ENCODE measurements at places on chromosomes 3 and 15.

GRCh38 chr3:39408493-39409372 is 2.2 kb downstream of the RPSA start:
- DNase-seq = no peak

DNA sequence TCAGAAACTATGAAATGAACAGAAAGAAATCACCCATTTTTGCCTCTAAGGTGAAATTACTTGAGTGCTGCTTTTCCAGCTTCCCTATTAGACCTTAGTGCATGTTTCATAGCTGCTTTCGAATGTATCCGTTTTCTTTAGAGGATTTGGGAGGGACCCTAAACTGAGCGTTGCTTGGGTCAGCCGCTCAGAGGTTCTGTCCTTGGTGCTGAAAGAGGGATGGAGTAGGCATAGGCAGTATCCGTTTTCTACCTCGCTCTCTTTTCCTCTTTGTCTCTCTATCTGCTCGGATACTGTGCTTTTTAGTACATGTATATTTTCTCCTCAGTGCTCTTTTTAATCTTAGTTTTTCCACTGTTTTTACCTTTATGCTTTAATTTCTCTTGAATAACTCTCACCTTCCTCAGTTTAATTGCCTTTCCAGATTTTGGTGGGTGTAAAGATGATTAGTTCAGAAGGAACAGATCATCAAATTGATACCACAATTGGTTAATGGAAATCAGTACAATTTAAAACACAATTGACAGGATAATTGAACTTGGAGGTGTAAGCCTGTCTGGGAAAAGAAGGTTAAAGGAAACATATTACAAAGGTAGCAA is at the start of gene DRD3:
Gene DRD3 (minus strand): TSS at position 283 of the 599 bp plus-strand sequence. CDS start 7,060 bp downstream, outside the sequence.
- no peak for DNase-seq

DNA sequence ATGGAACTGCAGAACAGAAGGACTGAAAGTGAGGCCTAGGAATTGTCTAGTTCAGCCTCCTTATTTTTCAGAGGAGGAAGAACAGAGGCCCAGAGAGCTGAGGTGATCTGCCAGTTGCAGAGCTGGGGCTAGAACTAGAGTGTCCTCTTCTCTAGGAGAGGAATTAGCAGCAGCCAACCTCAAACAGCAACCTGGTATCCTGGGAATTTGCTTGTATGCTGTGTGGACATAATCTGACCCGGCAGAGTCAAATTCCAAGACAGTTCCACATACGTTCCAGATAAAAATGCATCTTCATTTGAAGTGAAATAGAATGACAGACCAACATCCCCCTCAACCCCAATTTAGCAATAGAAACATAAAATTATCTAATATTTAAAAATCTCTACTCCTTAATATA is 13.5 kb upstream of the TSC22D2 start:
- DNase-seq = no peak

GRCh38 chr15:70199540-70200410 is 102.1 kb upstream of the TLE3 start:
- DNase-seq = no peak

GRCh38 chr3:174596447-174596982 is 262.6 kb upstream of the NAALADL2 start:
- DNase-seq = no peak

- DNase-seq = no peak
Observed at GRCh38 chr15:64009241-64009640, 37.0 kb downstream of the DAPK2 start.

GRCh38 chr15:101495334-101496197 is 6.1 kb upstream of the PCSK6 start:
- no peak for DNase-seq

- DNase-seq = no peak
Observed at GRCh38 chr15:64369078-64369607, 12.1 kb downstream of the PCLAF start.

- no peak for DNase-seq
Observed at GRCh38 chr3:33491721-33492120, 51.5 kb upstream of the UBP1 start.

DNA sequence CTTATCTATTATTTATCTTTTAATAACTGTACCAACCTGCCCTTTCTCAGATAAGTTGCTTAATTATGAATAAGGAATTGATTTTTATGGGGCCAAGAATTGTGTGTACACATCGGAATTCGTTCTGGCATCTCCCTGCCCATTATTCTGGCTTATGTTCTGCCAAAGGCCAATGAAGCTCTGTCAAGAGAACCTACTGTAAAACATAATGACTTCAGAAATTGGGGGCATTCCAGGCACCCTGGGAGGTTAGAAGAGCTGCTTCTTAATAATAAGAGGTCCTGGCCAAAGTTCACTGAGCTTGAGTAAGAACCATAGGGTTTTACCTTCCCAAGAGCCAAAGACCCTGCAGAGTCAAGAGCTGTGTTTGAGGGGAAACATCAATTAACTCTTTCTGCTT is 261.7 kb downstream of the SLC9A9 start:
- DNase-seq = no peak

DNA sequence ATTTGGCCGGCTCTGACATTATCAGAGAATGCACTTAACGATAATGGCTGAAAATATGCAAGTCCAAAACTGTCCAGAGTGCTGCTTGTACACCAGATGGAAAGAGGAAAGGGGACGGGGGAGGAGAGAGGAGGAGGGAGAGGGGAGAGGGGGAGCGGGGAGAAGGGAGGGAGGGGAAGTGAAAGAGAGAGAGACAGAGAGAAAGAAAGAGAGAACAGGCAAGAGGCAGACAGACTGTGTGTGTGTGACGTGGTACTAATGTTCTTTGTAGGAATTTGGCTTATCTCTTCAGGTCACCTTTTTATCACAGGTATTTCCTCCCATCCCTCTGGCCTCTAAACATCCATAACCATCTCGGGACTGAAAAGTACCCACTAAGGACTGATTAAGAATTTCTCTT is 75.1 kb upstream of the LMOD3 start:
- no peak for DNase-seq

DNA sequence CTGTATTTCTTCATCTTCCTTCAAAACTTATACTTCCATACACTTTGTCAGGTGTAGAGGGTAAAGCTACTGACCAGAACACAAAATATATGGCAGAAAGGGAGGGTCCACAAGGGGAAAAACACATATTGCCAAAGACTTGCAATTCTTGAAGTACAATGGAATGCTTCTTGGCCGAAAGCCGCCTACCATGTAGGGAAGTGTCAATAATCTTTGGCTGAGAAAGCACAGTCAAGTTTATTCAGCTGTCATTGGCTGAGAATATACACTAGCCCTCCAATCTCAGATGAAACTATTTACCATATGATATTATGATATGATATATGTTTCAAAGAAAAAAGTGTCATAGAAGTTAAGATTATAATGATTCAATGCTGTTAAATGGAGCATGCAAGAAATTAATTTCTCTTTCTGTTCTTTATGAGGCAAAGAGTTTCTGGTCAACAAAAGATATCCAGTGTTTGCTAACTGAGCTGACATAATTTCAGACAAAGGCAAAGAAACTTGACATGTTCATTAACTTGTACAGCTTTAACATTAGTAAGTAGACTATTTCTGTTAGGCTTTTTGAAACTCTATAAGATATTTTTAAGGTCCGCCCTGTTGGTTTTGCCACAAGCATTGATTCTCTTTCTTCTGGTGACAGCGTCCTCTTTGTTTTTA is 89.0 kb upstream of the LPP start:
- DNase-seq = no peak

- no peak for DNase-seq
Observed at GRCh38 chr3:77380136-77380535, 340.2 kb downstream of the ROBO2 start.

DNA sequence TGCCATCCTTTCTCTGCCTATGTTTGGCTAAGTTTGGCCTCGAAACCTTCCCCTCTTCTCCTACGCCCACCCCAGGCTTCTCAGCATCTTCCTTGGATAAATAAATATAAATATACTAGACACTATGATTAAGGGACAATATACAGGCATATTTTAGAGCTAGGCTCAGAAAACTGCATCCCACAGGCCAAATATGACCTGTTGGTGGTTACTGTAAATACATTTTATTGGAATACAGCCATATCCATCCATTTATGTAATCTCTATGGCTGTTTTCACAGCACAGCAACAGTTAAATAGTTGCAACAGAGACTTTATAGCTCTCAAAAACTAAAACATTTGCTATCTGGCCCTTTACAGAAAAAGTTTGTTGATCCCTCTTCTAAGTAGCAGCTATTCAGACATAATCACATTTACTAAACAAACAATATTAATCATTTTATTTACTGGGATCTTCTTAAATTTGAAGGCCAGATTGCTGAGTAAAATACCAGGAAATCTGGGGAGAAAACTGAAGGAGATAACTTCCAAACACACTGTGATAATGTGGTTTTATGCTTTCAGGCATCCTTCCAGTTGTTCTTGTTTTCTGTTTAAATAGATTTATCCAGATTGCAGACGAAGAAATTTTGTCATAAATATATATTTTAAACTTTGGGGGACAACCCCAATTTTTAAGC is 269.7 kb upstream of the THRB start:
- DNase-seq = no peak

GRCh38 chr3:134459562-134459961 is 26.2 kb downstream of the ANAPC13 start:
- DNase-seq = no peak

DNA sequence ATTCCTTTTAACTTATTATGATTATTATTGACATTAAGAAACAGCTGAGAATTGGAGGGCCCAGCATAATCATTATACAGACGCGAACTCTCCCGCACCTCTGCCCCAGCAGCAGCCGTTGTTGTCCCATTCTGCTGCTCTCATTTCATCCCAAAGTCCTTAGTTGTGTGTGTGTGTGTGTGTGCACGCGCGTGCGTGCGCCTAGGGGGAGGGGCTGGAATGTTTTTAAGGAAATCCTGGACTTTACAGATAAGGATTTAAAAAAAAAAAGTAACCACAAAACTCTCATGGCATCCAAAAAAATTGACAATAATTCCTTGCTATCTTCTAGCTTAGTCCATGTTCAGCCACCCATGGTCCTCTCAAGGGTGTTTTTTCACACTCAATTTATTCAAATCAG is 134.2 kb downstream of the WNT7A start:
- no peak for DNase-seq

GRCh38 chr3:143382816-143383215 is 263.2 kb downstream of the CHST2 start:
- no peak for DNase-seq

DNA sequence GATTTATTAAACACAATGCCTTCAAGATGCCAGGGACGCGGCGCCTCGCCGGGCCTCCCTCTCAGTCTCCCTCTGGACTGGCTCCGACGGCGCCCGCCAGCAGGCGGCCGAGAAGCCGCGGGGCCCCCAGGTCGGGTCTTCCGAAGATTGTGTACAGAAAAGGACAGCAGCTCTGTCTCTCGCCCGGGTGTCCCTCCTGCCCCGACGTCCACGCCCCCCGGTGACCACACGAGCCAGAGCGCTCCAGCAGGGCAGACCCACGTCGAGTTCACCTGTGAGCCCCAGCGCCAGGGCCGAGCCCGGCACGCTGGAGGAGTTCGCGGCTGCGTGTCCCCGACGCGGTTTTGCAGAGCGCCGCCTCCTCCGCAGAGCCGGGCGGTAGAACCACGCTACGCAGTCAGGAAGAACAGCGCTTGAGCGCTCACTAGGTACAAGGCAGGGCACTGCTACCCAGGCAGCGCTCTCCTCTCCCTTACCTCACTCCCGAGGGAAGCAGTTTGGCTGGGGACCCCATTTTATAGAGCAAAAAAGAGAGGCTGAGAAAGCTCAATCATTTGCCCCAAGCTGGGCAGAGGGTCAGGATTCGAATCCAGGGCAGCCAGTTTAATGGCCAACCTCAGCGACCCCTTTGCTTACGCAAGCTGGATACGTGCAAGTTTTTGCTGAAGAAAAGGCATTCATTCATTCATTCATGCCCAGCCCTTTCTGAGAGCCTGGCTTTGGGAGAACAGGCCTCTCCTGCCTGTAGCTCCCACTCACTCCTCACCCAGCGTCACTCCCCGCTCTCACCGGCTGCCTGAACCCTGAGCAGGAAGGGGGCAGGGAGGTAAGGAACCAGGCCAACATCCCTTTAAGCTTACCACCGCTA is 3.0 kb upstream of the TLE3 start:
- DNase-seq = peak; percentile 43

- no peak for DNase-seq
Observed at GRCh38 chr15:29396176-29396811, 126.7 kb upstream of the NSMCE3 start.

- DNase-seq = no peak
Observed at GRCh38 chr3:138442433-138442832, 8.0 kb downstream of the ESYT3 start.

- no peak for DNase-seq
Observed at GRCh38 chr15:76196269-76197231, 114.7 kb downstream of the ETFA start.

DNA sequence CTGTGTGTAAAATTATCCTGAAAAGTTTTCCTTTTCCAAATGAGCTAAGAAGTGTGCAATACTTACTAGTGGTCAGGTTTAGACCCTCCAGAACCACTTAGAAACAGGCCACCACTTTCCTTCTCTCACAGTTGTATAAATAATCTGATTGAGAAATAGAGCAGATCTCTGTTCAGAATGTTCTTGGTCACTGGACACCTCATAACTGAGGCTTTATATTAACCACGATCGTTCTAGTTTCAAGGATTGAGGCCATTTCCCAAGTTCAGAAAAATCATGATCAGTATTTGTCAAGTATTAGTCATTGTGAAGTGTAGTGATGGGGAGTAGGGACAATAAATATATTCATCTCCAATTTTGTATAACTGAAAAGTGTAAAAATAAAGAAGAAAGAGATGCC is 1.0 kb upstream of the MAP3K13 start:
- DNase-seq = no peak

DNA sequence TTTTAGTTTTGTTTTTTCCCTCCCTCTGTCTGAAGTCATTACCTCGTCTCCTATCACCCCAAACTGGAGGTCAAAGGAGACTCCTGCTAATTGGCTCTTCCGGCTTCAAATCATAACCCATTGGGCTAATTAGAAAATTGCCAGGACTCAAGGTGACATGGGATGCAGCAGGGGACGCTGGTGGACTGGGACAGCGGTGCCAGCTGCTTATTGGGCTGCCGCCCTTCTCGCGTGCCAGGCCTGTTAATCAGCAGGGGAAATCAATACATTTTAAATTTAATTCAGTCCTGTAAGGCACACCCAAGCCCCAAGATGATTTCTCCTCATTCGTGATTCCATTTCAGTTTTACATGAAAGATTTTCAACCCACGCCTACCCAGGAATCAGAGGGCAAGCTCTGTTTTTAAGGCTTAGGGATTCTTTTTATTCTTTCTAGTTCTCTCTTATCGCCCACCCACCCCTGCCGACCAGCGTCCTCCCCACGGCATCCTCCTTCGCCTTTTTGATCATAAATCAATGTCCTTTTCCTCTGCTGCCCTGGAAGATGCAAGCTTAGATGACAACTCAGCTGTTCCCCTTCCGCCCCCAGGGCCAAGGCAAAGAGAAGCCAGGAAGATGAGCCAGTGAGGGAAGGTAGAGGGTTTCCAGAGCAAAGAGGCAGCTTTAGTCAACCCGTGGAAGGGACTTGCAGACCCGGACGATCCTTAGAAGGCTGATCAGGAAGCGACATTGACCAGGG is 329.6 kb downstream of the UACA start:
- DNase-seq = no peak

- DNase-seq = no peak
Observed at GRCh38 chr3:149356044-149356592, 21.3 kb downstream of the TM4SF1 start.

GRCh38 chr3:133159498-133160475 is 121.6 kb downstream of the TMEM108 start:
- DNase-seq = no peak

- DNase-seq = peak; percentile 28
Observed at GRCh38 chr15:39624806-39625205, 43.9 kb downstream of the THBS1 start.

- no peak for DNase-seq
Observed at GRCh38 chr15:65033659-65034269, 4.3 kb upstream of the MTFMT start.

- no peak for DNase-seq
Observed at GRCh38 chr3:128745742-128746141, 19.8 kb downstream of the RAB7A start.

GRCh38 chr3:9703240-9703639 is 393 bp upstream of the CPNE9 start:
- DNase-seq = no peak
